SIG-M5 (cell line): ENCODE measurements at places on chromosomes 5 and 9.

DNA sequence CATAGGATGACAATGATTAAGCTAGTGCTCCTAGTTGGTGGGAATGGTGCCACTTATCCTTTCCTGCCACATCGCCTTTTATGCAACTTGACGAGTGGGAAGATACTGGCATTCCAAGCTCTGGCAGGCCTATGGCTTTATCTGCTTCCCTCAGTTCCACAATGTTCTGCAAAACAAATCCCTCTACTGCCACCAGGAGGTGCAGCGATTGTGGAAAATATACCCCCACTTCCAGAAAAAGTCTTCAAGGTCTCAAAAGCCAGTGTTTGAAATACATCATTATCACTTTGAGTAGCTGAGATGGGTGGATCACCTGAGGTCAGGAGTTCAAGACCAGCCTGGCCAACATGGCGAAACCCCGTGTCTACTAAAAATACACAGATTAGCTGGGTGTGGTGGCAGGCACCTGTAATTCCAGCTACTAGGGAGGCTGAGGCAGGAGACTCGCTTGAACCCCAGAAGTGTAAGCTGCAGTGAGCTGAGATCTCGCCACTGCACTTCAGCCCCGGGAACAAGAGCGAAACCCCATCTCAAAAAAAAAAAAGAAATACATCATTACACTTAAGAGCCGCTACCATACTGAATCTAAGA is 3.4 kb downstream of the CLINT1 start:
- no peak for DNase-seq

- DNase-seq: no peak
These were observed 60.1 kb upstream of the MSX2 start for GRCh38 chr5:174664180-174664850.

DNA sequence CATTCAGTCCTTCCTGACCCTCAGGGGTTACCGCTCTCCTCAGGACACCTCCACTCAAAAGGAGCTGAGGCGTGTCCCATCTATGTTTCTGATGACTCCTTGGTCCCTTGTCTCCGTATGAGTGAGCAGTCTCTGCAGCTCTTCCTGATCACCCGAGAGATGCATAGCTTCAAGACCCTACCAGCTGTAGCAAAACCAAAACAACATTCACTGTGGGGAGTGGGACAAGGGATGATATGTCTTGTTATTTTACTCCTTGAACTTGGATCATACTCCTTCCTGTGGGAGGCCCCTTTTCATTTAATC is 14.4 kb downstream of the GLDC start:
- DNase-seq: no peak

DNA sequence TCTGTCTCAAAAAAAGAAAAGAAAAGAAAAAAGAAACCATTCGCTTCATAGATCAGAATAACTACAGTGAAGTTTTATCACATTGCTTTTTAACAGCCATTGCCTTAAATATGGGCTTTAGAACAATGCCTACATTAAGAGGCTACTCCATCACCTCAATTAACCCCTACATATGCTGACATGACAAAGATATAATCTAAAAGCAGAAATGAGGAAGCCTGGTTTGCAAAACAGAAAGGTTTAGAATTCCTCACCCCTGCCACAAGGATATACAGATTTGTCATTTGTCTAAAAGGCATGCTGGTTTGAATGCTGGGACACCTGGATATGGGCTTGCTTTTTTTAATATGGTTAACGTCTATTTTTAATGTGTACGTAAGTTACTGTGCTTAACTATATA is 1353.0 kb upstream of the C9orf72 start:
- no peak for DNase-seq

- DNase-seq: no peak
These were observed 146.8 kb upstream of the IQGAP2 start for GRCh38 chr5:76256116-76256889.
